T-helper 22 cell (primary cell): ENCODE measurements at places on chromosomes 1 and 21.

- DNase-seq: no peak
These were observed 5.3 kb upstream of the DPYD start for GRCh38 chr1:97926017-97926708.

DNA sequence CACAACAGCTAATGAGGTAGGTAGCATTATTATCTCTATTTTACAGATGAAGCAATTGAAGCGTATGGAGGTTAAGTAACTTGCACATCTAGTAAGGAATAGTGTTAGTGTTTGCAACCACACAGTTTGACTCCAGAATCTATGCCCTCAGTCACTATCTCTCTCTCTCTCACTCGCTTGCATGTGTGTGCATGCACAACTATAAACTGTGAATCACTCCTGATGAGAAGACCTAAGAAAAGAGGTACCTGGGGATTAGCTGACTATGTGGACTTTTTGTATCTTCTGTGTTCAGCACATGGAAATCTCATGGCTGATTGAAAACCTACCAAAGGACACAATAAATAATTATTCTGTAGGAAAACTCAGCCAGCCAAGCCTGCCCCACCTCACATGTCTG is 295.5 kb downstream of the BRINP2 start:
- no peak for DNase-seq

DNA sequence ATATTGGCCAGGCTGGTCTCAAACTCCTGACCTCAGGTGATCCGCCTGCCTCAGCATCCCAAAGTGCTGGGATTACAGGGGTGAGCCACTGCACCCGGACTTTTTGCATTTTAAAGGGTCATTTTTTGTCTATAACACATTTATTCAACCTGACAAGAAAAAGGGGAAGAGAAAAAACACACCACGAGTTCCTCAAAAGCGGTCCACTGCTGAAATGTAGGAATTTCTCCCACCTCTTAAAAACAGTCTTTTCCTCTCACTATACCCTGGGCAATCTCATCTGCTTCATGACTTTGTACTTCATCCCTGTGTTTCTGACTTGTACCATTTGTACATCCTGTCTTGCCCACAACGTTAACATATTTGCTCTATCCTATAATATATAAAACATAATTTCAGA is 413.3 kb upstream of the PTBP2 start:
- no peak for DNase-seq

DNA sequence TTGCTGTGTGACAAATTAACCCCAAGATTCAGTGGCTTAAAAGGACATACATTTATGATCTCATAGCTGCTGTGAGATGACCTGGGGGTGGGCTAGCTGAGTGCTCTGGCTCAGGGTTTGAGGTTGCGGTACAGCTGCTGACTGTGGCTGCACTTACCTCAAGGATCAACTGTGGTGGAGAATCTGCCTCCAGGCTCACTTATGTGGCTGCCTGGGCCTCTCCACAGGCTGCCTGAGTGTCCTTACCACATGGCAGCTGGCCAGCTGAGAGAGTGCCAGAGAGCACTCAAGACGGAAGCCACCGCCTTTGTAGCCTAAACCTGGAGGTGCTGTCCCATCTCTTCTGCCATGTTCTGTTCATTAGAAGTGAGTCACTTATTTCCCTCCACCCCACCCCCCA is 5.7 kb downstream of the LRRC71 start:
- no peak for DNase-seq

DNA sequence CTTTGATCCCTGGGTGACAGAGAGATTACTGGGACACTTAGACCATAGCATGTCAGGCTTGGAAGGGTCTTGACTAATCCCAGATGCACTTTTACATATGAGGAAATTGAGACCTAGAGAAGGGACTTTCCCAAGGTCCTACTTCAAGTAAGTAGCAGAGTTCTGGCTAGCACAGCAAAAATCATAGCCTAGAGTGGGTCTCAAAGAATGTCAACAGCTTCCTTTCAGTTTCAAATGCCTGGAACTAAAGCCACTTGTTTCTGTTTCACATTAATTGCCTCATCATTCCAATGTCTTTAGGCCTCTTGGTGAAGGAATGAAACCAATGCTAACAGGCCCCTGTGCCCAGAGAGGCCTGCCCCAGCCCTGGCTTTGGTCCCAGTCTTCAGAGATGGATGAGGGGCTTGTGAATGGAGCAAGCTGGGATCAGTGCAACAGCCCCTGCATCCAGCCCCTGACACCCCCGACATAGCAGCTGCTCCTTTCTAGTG is 26.6 kb downstream of the ATF3 start:
- DNase-seq: no peak

DNA sequence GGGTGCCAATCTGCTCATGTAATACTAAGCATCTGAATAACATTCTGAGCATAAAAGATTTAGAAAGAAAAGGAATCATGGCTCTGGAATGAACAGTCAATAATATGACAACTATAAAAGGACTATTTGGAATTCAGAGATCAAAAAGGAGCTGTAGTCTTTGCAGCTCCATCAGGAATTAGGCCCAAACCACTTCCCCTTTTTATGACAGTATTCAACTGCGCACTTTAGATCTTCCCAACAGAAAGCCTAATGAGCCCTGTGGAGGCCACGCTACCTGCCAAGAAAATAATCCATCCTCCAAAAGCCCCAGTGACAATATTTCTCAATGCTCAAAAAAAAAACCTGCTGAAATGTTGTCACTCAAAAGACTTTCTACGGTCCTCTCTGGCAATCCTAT is 163.2 kb downstream of the SNX7 start:
- DNase-seq: no peak

DNA sequence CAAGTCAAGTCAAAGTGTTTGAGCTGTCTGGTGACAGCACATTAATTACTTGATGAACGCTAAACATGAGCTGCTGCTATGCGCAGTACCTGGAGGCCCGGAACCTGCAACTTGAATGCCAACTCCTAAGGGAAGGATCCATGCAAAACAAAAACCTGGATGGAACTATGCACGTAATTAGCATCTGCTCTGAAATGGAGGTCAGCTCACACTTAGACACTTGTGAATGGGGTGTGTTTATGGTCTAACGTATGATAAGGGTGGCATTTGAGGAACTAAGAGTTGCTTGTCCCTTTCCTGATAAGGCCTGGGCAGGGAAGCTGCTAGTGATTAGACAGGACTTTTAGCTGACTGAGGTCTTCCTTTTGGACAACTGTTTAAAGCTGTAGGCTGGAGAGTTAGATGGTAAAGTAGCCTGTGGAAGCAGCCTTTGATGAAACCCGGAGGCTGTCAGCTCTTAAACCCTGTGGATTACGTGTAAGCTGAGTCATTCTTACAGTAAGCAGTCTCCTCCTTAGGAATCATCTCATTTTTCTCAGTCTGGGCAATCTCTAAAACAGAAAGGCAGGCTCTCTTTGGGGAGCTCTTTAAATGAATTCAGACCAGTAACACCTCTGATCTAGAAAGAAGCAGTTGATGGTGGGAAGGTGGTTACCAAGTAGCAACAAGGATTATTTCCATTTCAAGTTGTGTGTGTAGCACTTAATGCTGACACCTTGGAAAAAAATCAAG is 6.8 kb downstream of the TENT5C start:
- no peak for DNase-seq

- no peak for DNase-seq
These were observed 146.2 kb upstream of the NFIA start for GRCh38 chr1:60936163-60936562.

DNA sequence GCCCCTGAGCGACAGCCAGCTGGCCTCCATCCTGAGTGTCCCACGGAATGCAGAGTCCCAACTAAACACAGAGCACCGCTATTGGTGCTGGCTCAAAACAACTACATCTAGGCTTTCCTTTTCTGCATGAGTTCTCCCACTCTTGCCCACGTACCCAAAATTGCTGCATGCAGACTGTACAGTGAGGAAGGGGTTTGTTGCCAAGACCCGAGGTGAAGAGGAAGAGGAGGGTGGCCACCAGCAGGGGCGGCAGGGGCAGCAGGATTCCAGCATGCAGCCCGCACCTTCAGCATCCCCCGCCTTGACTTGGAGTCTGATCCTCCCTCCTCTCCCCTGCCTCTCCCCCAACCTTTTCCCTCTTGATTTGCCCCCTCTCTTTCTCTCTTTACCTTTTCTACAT is 8.0 kb downstream of the S100A9 start:
- no peak for DNase-seq

DNA sequence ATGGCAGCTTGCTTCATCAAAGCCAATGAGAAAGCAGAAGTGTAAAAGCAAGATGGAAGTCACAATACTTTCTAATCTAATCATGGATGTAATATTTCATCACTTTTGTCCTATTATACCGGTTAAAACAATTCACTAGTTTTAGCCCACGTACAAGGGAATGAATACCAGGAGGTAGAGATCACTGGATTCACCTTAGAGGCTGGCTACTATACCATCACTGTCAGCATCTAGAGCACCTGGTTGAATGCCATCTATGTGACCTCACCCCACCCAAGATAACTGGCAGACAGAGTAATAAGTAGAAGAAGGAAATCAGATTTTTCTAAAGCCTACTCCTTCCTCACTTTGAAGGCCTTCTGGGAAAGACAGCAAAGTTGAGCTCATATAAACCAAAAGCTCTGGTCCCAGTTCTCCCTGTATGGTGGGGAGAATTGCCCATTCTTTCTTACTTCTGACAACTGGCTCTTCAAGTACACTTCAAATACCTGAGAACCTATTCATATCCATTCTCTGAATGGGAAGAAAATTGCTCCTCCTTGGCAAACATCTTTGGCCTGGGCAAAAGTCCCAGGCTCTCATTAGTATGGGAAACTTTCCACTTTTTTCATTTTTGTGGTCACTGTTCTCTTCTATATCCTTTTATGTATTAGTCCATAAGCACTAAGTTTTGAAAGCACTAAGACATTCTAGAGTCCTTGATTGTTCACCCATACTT is 24.8 kb downstream of the HSD3B1 start:
- DNase-seq: no peak

- DNase-seq: no peak
These were observed 36.2 kb downstream of the TP73 start for GRCh38 chr1:3688356-3689137.

- no peak for DNase-seq
These were observed 4.5 kb downstream of the CNKSR1 start for GRCh38 chr1:26181586-26182382.

- peak; percentile 26 for DNase-seq
These were observed at the start of gene S100A2 for GRCh38 chr1:153565529-153566374. S100A2 (minus strand) TSS chr1:153565844; CDS start chr1:153563877, 1,967 bp downstream.

DNA sequence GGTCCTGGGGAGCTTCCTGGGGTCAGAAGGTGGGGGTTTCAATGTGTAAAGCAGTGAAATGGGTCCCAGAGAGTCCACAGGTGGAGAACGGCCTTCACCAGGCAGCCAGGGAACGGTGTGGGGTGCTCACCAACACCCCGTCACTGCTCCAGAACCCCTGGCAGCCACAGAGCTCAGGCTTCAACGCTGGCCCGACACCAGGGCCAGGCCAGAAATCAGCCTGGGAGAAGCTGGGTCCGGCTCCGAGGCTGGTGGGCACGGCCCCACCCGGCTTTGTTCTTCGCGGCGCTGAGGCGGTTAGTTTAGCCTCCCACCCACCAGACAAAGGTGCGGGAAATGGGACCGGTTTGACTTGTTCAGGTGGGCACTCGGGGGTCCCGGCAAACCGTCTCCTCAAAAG is 24.8 kb upstream of the C1orf159 start:
- DNase-seq: no peak

DNA sequence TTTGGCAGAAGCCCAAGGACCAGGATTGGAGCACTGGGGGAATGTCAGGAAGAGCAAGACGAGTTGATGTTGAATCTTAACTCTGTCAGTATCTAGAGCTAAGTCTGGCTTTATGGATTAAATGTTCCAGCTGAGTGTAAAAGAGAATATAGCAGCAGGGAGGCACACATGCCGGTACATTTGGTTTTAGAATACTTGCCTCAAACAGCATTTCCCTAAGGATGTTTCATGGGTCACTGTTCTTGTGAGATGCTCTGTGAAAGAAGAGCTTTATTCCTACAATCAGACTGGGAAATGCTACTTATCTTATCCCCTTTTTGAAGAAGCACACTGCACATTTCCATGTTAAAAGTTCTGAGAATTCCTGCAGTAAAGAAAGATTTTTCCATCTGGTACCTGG is 440.3 kb upstream of the B3GALT2 start:
- no peak for DNase-seq

DNA sequence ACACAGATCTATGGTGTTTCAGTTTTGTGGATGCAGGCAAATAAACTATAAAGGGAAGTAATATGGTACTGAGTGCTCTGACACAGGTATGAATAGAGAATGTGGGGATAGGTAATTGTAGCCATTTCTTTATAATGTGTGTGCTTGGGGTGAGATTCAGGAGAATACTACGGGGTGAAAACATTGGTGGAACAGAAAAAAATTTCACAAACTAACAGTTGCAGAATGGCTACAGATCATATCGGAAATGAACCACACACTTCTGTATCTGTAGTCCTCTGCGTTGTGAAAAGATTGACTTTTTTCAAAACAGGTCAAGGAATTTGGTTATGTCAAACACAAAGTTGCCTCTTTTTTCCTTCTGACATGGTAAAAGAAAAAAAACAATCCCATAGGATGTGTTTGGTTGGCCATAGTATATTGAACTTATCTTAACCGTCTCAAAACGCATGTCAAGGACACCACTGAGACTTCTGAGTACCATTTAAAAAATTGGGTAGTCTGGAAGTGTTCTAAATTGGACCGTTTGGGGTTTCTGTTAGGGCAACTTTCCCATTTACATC is 1.1 kb upstream of the CDC73 start:
- DNase-seq: no peak

DNA sequence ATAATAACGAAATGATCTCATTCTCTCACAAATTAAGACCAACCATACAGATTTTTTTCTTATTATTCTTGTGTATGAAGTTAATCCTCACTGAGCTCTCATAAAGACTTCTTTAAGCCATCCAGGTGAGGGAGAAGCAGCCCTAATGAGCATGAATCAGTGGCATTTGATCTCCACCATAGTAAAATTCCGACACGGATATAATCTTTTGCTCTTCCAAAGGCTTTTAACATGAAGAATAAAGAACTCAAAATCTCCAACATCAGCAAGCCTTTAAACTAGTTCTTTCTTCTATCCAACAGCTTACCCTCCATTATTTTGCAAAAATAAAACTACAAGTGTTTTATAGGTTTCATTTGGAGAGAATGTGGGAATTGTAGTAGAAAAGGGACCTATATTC is 714.7 kb upstream of the NEGR1 start:
- DNase-seq: no peak

GRCh38 chr1:10675813-10676212 is 120.6 kb downstream of the CASZ1 start:
- no peak for DNase-seq

GRCh38 chr1:13828454-13829151 is 128.6 kb downstream of the PRDM2 start:
- no peak for DNase-seq

DNA sequence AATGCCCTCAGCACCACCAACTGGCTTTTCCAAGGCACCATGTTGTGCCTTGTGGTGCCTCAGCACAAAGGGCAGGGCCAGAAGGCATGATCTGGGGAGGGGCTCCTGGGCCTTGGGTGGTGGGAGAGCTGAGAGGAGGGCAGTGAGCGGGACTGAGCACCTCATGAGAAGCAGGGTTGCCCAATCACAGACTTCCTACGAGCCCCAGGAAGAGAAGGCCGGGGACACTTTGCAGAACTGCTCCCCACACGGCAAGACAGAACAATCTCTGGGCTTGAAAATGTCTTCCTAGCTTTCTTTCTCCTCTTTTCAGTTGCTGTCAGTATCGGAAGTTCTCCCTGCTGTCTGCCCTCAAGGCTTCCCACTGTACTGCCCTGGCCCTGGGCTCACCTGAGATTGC is 6.8 kb downstream of the KCNJ10 start:
- DNase-seq: no peak

- DNase-seq: no peak
These were observed 92.2 kb upstream of the TMPRSS2 start for GRCh38 chr21:41600116-41600515.

GRCh38 chr1:193141804-193142203 is 20.0 kb downstream of the CDC73 start:
- DNase-seq: peak; percentile 6

GRCh38 chr1:205809942-205810345 is 3.1 kb downstream of the SLC41A1 start:
- DNase-seq: no peak
